ENCODE measurements at places on chromosomes 11 and 22.

DNA sequence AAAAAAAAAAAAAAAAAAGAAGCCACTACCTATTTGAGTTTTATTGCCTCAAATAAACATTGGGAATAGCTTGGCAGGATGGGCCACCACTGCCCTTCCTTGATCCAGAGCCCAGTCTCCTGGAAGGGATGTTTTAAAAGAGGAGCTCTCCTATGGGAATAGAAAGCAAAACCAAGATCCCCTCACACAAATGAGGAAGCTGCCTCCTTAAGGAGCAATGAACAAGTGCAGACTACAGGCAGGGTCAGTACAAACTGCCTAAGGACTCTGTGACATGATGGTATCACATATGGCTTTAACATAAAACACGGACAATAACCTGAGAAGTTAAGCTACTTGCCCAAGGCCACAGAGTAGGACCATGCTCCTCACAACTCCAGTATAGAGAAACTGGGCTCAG lies 120.8 kb downstream of the NAT10 start:
- no peak for DNase-seq

- DNase-seq = no peak
Observed at GRCh38 chr22:22720724-22721261, 76.4 kb downstream of the GGTLC2 start.

DNA sequence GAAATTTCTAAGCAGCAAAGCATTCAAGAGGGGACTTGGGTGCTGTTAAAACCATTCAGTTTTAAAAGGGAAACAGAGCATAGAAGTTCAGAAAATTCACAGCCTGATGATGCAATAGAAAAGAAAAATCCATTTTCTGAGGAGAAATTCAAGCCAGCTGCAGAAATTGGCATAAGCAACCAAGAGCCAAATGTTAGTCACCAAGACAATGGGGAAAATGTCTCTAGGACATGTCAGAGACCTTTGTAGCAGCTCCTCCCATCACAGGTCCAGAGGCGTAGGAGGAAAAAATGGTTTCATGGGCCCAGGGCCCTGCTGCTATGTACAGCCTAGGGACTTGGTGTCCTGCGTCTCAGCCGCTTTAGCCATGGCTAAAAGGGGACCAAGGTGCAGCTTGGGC lies 5.5 kb upstream of the IRAG1 start:
- no peak for DNase-seq

DNA sequence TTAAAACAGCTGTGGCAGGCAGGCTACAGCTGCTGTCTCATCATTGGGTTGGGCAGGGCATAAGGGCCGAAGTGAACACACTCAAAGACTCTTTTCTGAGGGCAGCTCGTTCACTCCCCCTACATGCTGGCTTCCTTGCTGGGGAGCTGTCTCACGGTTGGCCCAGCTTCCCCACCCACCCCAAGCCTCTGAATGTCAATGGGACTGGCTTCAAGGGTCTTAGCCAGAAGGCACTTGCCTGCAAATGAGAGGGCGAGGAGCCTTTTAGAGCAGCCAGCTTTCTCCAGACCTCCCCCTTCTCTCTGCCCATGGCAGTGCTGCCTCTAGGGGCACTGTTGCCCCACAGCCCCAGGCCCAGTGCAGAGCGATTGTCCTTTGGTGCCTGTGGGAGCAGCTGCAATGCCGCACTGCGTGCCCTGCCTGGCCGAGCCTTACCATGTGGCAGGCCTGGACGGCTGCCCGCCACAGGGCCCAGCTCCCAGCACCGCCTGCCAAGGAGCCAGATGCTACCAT lies 94.7 kb upstream of the RASSF10 start:
- DNase-seq = no peak

- no peak for DNase-seq
Observed at GRCh38 chr11:110874437-110875030, 162.3 kb upstream of the ARHGAP20 start.

DNA sequence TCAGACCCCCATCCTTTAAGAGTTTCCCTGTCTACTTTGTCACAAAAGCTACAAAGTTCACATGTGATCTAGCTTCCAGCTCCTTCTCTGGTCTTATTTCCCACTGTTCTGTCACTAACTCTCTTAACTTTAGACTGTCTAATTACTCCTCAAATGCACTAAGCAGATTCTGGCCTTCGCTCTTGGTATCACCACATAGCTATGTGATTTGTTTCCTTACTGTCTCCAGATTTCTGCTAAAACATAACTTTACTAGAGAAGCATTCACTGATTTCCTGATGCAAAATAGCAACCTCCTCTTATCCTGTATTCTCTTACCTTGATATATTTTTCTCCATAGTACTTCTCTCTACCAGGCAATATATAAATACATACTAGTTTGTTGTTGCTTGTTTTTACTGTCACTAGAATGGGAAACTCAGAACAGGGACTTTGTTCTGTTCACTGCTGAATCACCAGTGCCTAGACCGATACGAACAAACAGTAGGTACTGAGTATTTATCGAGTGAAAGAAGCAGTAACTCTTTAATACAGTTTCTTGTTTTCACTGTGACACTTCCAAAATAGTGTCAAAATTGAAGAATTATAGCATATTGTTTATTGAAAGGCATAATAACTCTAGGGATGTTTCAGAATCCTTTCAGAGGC lies 205.6 kb downstream of the DDX10 start:
- no peak for DNase-seq

DNA sequence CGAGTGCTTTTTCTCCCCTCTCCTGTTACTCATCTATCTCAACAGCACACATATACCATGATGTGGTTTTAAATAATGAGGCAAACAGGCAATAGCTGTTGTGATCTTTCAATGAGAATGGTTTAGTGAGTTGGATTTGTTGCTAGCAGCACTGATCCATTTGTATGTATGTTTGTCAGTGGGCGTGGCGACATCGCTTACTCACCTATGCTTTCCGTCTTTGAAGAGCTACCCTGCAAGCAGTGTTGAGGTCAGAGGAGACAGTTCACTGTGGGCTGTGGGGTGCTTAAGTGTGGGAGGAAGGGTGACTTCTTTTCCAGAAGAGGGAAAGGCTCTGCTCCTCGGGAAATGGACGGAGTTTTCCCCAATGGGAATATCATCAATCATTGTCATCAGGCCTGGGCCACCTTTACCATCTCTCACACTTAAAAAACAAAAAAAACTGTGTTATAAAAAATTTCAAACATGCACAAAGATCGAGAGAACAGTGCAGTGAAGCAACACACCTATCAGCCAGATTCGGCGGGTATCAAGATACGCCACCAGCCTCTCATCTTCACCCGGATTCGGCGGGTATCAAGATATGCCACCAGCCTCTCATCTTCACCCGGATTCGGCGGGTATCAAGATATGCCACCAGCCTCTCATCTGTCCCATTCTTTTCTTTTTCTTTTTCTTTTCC lies 83.8 kb downstream of the TBC1D22A start:
- DNase-seq = no peak

- no peak for DNase-seq
Observed at GRCh38 chr22:50600967-50601668, 525 bp downstream of the MAPK8IP2 start.

DNA sequence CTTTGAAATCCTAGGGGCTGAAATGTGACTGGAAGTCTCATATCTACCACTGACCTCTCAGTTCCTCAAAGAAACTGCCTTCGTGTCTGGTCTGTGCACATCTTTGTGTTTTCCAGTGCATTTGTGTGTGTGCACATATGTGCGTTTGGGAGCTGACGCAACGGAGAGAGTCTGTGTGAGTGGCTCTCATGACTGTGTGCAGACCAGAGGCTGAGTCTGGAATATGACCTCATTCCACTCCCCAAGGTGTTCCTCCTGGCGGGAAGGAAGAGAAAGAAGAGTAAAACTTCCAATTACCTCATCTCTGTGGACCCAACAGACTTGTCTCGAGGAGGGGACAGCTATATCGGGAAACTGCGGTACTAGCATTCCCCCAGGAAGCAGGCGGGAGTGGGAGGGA lies 16.5 kb downstream of the TUB start:
- no peak for DNase-seq

DNA sequence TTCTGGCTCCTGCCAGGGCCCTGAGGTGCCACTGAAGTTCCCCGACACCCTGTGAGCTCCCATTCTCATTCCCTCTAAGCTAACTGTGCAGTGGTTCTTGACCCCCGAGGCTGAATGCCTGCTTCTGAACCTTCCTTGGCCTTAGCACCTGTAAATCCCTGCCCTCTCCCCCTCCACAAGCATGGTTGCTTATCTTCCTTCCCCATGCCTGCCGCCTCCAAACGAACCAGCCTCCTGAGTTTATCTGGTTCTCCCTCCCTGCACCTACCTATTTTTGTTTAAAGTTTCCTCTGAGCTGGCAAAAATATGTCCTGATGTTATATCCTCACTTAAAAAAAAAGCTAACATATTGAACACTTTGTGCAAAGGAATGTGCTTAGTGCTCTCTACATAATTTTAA lies 33.9 kb downstream of the PPFIBP2 start:
- no peak for DNase-seq

DNA sequence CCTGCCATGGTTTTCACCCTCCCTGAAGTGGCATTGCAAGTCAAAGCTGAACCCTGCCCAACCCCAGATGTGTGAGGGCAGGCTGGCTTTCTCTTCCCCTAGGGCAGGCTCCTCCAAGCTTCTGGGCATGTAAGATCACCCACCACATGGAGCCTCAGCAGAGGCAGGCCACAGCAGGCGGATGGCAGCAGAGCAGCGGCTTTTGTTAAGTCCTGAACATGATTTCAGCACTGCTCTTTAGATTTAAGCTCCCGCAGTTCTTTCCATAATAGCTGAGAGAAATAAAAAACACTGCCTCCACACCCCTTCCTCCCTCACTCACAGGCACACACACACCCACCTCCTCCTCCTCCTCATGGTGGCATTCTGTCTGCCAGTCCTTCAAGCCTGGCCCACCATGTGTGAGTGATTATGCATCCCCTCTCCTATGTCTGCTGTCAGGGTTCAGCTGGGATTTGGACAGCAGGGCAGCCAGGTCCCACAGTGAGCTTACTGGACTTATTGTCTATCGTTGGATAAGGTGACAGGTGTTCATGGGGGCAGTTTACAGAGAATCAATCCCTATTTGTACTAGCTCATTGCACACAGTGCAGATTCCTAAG lies 5.0 kb upstream of the NTM start:
- DNase-seq = no peak

GRCh38 chr11:82831364-82831763 lies 68.9 kb downstream of the PRCP start:
- DNase-seq = no peak

DNA sequence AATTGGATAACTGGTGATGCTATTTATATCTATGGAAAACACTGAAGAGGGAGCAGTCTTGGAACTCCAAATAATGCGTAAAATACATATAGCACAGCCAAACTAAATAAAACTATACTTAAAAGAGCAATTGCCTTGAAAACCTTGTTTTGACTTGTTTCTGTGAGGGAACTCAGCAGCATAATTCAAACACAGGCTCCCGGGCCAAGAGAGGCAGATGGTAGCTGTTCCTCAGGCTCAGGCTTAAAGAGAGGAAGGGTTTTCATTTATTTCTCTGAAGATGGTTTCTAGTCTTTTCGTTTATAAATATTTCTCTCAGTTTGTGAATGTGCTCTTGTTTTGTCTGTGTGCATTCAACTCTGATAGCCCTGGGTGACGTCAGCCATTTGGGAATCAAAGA lies 82.4 kb downstream of the FANCF start:
- no peak for DNase-seq

DNA sequence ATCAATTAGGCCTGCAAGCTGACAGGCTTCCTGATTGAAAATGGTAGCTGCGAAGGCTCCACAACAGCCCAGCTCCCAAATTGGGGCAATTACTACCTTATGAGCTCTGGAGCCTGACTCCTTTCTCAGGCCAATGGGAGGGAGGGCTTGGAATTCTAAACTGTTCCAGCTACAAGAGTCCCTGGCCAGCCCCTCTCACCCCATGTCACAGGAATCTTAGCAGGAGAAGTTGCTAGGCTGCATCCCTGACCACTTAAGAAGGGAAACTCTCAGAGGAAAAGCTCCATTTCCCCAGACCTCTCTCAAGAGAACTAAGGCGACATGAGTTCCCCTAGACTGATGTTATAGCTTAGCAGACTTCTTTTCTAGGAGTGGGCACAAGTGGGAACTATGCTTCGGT lies 4.9 kb downstream of the LRP4 start:
- DNase-seq = no peak

- DNase-seq = peak; percentile 57
Observed at GRCh38 chr11:48109046-48109666, 107.5 kb upstream of the OR4B1 start.

DNA sequence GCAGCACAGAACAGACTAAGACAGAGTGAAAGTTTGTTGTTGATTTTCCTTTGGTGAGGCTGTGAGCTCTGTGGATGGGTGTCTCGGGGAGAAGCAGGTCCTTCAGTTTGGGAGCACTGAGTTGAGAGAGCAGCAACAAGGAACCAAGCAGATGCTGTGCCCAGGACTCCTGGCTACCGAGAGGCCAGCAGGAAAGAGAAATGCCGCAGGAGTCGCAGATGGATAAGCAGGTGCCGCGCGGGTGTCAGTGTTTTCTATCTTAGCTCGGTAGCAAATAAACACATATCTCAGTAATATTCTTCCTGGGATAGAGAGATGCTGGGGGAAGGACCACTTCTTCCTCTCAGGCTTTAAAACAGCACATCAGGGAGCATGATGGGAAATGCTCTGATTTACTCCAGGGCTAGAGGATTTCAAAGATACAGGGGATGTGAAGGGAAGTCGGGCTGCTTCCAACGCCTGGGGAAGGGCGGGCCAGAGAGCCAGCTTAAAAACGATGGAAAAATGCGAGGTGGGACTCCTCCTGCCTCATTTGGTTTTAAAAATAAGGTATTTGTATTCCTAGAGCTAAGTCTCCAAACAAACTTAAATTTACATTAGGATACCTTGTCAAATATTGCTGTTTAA lies 470.7 kb upstream of the B3GAT1 start:
- DNase-seq = no peak

DNA sequence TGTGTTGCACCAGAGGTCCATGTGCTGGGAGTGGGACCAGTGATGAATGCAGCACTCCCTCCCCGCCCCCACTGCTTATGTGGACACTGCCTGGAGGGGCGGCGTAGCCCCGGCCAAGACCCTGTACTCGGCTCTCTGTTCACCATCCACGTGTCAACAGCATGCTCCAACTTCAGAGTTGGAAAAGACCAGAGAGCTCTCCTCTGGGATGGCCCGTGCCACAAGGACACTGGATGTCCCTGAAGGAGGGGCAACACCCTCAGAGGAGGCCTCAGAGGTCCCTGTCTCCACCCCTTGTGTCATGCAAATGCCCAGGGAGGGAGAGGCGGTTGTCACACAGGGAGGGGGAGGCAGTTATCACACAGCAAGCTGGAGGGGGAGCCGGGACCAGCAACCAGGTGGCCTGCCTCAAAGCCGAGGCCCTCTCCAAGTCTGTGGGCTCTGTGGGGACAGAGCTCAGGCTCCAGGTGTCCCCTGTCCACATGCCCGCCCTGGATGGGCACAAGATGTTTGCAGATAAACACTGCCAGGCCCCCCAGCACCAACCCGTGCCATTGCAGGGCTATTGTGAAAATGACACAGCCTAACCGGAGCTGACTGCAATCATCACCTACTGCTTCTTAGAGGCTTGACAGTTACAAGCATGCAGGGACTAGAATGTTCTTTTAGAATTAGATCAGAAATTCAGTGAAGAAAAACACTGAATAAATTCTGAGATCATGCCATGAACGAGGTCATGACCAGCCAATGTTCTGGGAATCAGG lies 121.1 kb downstream of the PHF21B start:
- DNase-seq = no peak

- no peak for DNase-seq
Observed at GRCh38 chr22:47210686-47211085, 448.2 kb downstream of the TBC1D22A start.
